ENCODE measurements at places on chromosomes 1 and 21.

DNA sequence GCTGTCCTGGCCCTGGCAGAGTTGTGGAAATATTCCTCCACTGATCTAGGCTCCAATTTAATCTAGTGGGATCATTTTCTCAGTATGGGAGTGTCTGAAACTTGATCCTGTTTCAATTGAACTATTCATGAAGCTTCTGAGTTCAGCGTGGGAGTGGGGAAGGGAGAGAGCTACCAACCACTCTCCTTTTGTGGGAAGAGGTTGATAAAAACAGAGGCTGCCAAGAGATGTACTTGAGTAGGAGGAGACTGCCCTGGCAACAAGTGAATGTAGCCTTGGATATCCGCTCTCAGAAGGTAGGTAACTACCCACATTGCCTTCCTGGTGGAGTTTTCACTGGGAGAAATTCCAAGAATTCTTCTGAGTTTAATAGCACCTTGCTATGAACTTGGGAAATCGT lies at the start of gene CTXND2:
CTXND2 (plus strand) TSS at position 119 of the 400 bp plus-strand sequence. CDS start 25,179 bp downstream, outside the sequence.
- DNase-seq, result no peak

GRCh38 chr1:44388551-44388950 lies 16.5 kb upstream of the RNF220 start:
- no peak for DNase-seq

GRCh38 chr1:185560760-185561159 lies 173.4 kb upstream of the HMCN1 start:
- DNase-seq, result no peak

DNA sequence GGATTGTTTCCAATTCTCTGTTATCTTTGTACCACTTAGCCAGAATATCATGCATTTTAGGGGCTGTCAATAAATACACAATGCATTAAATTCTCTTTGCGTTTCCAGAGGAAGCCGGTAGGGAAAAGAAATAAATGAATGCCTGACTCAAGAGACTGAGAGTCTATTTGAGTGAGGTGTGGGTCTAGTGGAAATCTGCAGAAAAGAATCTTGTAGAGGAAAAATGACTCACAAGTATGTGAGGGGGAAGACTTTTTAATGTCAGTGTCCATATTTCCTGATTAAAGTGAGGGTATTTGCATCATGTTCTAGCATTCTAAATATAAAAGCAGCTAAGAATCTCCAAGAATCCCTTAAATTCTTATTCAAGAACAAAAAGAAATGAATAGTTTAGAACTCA lies 271.1 kb downstream of the PTPRC start:
- no peak for DNase-seq

- DNase-seq, result no peak
These were observed 321.0 kb downstream of the PLPP3 start for GRCh38 chr1:56258371-56258770.

GRCh38 chr1:226643611-226644540 lies 95.2 kb downstream of the ITPKB start:
- DNase-seq, result no peak

- DNase-seq, result no peak
These were observed 31.8 kb downstream of the MEF2D start for GRCh38 chr1:156468693-156469345.

DNA sequence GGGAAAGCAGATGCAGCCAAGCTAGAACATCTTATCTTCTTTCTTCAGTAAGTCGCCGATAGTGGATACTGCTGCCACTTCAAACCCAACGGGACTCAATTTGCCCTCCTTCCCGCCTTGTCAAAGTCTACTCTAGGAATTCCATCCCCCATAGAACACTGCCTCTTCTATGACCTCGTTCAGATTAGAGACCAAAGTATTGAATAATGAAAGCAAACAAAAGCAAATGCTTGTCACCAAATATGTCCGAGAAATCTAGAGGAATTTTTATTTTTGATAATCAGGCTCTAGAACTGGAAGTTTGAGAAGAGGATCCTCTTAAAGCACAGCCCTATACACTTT lies 853 bp upstream of the RRAGC start:
- peak; percentile 5 for DNase-seq
